ENCODE measurements at places on chromosomes 5 and 9.

- DNase-seq: no peak
Measured at GRCh38 chr9:83242066-83242465, 179.1 kb upstream of the RASEF start.

DNA sequence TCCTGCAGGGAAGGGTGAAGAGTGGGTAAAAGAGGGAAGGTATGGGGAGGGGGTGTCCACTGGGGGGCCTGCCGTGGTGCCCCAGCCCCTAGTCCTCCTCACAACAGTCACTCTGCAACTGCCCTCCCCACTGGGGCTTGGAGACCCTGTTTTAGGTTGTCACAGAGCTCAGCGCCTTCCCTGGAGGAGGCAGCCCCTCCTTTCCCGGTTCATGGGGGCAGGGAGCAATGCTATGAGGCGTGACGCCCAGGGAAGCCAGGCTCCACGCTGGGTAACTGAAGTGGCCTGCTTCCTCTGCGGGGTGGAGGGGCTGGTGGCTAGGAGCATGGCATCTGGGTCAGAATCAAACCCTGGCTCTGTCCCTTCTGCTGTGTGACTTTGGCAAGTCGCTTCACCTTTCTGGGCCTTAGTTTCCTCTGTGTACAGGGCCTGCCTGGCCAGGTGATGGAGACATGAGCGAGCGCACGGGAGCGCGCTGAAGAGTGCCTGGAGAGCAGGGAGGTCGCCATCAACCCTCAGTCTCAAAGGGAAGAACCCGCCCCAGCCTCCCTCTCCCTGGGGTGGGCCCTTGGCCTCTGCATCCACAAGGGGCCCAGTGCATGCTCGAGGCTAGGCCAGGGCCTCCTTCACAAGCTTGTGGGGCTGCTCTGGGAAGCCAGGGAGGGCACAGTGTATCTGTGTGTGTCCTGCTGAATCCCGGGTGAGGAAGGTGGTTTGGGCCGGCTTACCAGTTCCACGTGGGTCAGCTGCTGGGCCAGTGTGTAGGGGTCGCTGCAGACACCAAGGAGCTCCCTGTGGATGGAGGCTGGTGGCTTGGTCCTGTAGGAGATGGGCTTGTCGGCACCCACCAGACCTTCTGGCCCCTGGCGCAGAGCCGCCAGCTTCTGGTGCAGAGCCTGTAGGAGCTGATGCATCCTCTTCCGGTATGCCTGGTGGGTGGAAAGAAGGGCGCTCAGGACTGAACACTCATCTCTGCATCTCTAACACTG, 56.4 kb upstream of the RNF130 start:
- no peak for DNase-seq

DNA sequence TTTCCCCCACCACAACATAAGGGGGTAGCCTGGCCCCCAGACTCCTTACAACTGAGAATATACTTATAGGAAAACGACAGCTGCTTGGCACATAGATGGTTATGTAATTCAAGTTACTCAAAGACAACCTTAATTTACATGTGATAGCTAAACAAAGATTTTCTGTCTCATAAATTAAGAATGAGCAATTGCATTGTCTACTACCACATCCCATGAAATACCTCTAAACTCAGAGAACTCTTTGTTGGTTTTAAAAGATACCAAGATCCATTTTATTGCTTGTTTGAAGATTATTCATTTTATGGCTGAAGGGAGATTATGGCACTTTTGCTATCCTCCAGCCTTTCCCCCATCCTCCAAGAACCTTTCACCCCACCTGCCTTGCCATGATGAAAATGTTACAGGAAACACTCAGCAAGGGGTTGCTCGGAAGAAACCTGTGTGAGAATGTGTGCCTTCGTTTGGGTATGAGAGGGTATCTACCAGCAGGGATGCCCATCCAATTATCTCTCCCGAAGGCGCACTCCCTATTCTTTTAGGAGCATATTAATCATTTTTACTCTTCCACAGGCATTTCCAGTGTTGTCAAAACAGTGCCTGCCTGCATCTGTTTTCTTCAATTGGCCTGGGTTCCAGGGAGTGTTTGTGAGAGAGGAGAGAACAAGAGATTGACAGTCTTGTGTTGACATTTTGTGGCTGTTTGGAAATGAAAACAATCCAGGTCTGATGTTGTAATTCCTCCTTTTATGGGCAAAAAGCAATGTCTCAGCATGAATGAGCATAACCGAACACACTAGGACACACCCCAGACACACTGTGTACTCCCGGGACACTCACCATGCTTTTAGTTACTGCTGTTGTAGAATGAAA, 208.0 kb upstream of the ANKRD55 start:
- no peak for DNase-seq

DNA sequence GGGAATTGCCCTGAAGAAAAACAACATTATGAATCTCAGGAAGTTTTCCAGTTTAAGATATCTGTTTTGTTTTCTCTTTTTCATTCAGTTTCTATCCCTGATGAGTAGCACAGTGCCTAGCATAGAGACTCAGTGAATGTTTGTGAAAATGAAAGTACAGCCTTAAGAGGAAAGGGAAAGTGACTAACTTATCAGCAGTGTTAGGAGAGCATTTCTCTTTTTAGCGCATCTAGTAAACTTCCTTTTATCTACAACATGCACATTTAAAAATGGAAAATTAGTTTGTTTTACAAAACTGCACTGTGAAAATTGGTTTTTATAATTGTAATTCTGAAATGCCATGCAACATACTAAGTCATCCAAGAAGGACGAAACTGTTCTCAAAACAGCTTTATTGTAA, 110.8 kb downstream of the SMARCA2 start:
- no peak for DNase-seq

- no peak for DNase-seq
Measured at GRCh38 chr5:56819060-56819881, 3.9 kb downstream of the MAP3K1 start.

DNA sequence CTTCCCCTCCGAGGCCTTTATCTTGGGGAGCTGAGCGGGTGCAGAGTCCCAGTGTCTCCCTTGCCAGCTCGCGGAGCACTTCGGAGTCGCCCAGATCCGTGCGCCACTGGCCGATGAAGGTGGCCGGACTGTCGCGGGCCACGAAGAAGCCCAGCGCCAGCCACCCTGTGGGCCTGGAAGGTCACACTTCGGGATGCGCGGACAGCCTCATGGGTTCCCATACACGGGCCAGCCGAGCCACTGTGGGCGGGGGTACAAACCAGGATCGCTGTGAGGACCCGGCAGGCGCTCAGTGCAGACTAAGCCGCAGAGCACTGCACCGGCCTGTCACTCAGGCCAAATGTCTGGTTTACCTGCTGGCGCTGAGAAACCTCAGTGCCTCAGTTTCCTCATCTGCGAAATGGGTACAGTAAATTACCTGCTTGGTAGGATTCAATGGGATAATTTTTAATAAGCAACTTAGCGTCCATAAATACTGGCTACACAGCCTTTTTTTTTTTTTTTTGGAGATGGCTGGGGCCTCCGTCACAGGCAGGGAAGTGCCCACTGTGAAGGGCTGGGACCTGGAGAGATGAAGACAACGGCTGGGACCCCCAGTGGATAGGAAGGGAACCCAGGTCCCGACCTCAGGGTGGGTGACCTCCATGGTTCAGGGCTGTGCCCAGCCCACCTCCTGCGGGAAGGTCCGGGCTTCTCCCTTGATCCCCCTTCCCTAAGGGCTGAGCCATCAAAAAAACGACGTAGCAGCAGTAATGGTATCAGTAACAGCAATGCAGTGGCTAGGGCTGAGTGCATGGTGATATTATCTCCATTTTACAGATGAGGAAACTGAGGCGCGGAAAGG, 38.7 kb upstream of the CTSV start:
- DNase-seq: no peak

- DNase-seq: no peak
Measured at GRCh38 chr9:132509928-132510874, 72.2 kb upstream of the BARHL1 start.

GRCh38 chr5:169970339-169970738, 10.0 kb downstream of the INSYN2B start:
- DNase-seq: no peak

- DNase-seq: no peak
Measured at GRCh38 chr9:87816036-87816435, 66.6 kb upstream of the SPATA31E1 start.

- DNase-seq: no peak
Measured at GRCh38 chr9:8309258-8309657, 509.7 kb upstream of the DMAC1 start.
